ENCODE measurements at places on chromosomes 12 and 14.

GRCh38 chr14:106737021-106737420 is 1210.6 kb downstream of the TMEM121 start:
- no peak for DNase-seq

- DNase-seq = no peak
Observed at GRCh38 chr12:16474801-16475200, 127.4 kb downstream of the MGST1 start.

DNA sequence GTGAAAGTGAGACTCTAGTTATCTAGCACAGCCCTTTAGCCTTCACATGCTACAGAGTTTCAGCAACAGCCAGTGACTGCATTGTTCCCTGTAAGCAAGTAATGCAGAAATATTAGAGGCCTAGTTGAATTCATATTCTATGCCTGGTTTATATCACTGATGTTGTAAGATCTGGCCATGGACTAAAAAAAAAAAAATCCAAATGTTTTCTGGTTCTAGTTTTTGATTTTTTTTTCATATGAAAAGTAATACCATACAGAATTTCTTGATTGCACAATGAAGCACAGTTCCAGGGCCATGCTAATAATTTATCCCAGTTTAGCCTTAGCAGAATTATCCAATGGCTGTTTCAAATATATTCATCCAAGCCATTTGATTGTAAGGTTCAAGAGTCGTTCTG is 341.5 kb upstream of the DDHD1 start:
- no peak for DNase-seq

DNA sequence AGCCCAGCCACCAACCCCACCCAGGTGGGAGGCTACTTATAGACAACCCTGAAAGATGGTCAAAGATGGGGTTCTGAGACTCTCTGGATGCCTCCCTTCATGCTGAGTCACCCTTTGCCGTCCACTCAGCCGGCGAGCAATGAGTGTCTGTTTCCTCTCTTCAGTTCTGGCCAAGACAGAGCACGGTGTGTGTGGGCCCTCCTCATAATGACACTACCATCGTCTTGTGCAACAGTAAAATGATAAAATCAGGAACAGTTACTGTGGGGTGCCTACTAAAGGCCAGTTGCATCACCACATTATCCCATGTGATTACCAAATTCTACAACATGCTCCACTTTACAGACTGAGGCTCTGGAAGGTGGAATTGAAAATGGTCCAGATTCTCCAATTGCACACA is 7.0 kb upstream of the BDKRB1 start:
- DNase-seq = peak; percentile 88

GRCh38 chr14:73774241-73774570 is 60.0 kb upstream of the PNMA1 start:
- no peak for DNase-seq

- no peak for DNase-seq
Observed at GRCh38 chr12:83841620-83842019, 1071.0 kb downstream of the SLC6A15 start.

DNA sequence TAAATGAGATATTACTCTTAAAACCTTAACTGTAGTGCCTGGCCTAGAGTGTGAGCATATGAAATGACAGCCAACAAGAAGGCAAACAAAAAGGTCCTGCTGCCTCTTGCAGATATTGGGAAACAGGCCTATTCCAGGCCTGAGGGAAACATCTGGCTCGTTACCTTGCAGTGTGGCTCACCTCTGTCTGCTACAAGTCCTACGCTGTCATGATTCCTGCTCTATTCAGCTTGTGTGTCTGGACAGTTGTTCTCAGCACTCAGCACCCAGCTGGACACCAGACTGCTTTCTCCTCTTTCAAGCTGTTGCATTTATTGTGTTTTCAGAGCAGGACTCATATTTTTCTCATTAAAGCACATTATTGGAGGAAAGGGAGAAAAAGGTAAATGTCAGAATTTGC is 113.5 kb downstream of the TMTC2 start:
- no peak for DNase-seq

All from AML-193 (cell line).